ENCODE measurements at places on chromosomes 4 and X. TPM values are rescaled to one million over a fixed set of nuclear protein-coding genes. Genes with fewer than 3 reads are reported as not detected.

Gene UNC5C
- polyA plus RNA-seq: 11.6 TPM

Gene ZNF81
- 3.5 TPM for polyA plus RNA-seq

GRCh38 chrX:153651540-153652079 lies 4.6 kb downstream of the DUSP9 start:
- no peak for DNase-seq

DNA sequence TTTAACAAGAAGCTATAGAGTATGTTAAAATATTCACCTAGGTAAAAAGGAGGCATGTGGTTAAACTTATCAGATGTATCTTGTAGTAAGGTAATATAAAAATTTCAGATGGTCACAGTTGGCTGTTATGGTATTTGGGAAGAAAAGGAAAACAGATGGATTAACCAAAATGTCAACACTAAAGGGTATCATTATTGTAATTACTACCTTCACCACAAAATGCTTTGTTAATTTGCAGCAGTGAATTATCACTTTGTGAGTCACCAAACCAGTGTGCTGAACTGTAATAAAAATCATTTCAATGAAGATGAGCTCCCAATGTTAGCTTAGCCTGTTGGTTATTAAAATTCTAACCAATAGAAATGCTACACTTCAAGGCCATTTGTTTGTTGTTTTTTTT lies 233.9 kb downstream of the RPA4 start:
- no peak for DNase-seq

- DNase-seq: peak; percentile 38
Measured at GRCh38 chrX:154840856-154841255, 6.4 kb upstream of the SMIM9 start.

DNA sequence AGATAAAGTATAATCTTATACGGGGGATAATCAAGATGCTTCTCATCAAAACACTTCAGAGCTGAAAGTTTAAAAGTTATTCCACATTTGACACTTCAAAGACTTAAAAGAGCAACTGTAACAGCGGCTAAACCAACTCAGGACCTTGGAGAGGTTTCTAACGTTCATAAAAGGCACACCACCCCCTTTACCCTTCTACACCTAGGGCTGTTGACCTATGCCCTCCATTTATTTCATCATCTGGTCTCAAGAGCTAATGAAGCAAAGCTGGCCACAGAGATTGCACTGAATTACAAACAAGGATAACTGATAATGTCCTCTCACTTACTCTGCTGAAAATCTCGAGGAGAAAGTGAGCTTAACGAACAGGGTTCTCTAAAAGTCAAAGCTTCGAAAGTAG lies 1.1 kb upstream of the RPS6KA6 start:
- no peak for DNase-seq

DNA sequence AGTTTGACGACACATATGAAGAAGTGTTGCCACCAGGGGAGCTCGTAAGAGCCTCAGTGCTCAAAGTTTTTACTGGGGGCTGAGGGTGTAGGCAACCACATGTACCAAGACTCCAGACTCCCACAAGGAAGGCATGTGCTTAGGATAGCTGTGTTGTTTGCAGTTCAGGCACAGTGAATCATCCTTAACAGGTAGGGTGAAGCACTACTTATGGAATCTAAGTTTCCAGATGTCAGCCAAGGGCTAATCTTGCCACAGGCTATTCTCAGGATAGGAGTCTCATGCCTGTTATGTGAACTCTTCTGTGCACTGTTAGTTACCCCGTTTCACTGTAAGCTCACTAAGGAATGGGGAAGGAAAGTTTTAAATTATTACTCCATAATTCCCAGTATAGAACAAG lies 202.6 kb downstream of the TMA16 start:
- no peak for DNase-seq
